Anterior cingulate cortex (tissue), 58 donors: ENCODE measurements at places on chromosomes 13 and 19.

GRCh38 chr13:80250213-80250810 is 90.6 kb downstream of the SPRY2 start:
- DNase-seq, result no peak

DNA sequence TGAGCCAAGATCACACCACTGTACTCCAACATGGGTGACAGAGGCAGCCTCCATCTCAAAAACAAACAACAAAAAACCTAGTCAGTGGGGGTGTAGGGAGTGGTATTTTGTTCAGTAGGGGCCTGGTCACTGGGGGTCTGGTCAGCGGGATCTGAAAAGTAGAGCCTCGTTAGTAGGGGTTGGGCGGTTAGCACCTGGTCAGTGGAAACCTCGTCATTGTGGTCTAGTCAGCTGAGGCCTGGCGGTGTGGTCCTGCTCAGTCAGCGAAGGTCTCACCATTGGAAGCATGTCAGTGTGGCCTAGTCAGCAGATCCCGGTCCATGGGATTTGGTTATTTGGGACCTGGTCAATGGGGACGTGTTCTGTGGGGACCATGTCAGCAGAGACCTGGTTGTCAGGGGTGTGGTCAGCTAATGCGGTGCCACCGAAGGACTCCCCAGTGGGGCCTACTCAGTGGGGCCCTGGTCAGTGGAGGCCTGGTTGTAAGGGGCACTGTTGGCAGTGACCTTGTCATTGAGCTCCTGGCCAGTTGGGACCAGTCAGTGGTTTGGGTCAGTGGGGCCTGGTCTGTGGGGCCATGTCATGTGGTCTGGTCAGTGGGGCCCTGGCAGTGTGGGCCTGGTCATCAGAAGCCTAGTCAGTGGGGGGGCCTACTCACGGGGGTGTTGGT is 63.0 kb upstream of the TPM4 start:
- no peak for DNase-seq

GRCh38 chr13:40635315-40635995 is 31.0 kb downstream of the FOXO1 start:
- no peak for DNase-seq

- DNase-seq, result no peak
Observed at GRCh38 chr13:60501236-60501635, 104.2 kb downstream of the TDRD3 start.

DNA sequence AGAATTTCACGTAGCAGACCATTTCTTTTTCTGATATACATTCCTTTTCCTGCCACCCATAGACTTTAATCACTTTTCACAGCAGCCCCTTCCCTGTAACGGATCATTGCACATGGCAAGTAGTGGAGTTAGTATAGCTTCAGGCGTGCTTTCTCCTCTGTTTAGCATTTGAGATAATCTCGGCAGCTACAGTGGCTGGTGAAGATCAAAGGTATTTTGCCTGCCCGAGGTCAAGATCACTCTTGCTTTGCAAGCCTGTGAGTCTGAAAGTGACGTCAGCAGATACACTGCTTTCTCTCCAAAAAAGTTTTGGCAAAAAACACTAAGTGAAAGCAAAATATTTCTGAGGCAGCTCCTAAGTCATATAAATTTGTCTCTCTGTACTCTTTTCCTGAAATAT is 260.0 kb downstream of the NDFIP2 start:
- DNase-seq, result no peak

- DNase-seq, result no peak
Observed at GRCh38 chr19:41957161-41957837, 1.8 kb downstream of the RABAC1 start.

DNA sequence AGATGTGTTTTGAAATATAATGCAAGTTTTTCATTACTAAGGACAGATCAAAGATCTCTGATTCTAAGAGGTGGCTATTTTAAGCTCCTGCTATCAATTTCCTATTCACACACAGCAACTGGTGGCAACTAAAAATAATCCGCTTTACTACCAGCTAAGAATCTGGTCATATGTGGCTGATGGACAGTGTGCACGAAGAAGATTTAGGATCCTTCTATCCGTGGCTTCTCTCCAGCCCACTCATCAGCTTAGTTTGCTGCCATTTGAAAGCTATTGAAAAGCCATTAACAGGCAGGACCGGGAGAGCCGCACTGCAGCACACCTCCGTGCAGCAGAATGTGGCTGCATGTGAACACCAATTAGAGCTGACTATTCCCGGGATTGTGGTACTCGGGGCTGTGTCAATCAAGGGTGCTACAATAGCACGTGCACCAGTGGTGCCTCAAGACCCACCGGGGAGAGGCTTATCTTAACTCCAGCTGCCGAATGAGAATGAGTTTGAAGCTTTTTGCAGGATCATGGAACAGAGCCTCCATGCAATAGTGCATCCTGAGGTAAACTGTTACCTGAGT is at the start of gene MYO16:
Gene MYO16 (plus strand): TSS at position 431 of the 572 bp plus-strand sequence. CDS start 234 bp downstream, outside the sequence.
- no peak for DNase-seq

DNA sequence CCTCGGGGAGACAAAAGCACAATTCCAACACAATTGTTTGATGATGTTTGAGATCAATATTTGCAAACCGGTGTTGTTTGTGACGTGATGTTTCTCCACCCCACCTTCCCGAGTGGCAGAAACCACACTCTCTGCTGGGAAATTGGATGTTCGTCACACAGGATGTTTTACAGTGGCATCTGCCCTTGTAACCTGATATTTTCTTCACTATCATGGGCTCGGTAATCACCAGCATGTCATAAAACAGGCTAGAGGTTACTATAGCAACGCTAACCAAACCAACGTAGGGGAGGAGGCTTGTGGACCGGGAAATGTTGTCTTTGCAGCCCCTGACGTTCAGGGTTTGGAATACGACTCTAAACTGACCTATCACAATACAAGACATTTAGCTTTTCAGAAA is 454.5 kb downstream of the IRS2 start:
- no peak for DNase-seq

DNA sequence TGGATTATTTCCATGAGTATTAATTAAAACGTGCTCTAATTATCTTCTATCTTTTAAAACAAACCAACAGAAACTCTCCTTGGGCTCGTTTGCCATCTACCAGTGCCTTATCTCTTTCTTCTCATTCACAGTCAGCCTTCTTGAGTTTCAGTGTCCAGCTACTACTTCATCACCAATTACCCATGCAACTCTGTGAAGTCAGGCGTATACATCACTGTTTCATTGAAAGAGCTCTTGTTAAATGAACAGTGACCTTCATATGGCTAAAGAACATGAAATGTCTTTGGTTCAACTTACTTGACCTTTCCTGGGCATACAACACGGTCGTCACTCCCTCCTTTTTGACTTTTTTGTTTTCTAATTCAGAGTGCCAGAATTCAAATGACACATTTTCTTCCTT is 5.2 kb upstream of the IFT88 start:
- DNase-seq, result no peak

DNA sequence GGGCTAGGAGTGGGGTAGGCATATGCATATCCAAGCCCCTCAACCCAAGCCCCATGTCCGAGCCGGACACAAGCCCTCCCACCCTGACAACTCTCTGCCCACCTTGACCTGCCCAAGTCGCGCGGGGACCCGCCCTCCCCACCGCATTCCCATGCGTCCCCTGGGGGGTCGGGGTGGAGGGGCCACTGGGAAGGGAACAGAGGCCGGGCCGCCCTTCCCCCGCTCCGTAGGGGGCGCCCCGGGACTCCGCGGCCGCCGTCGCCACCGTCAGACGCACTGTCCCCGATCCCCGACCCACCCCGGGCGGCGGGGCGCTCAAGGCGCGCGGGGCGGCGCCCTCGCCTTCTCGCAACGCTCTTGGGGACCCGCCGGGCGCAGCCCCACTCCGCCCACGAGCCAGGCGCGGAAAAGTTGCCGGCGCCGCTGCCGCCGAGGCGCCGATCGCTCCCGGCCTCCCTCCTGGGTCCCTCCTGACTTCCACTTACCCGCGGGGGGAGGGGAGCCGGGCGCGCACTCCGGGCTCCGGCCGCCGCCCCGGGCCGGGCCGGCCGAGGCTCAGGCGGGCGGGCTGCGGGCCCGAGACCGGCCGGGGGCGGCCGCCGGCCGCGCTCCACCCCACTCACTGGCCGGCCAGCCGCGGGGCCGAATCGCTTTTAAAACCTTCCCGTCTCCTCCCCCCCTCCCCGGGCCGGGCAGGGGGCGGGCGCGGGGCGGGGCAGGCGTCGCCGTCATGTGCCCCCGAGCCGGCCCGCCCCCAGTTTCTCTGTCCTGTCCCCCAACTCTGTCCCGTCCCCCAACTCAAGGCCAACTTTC is 34.4 kb upstream of the NANOS3 start:
- peak; percentile 15 for DNase-seq

DNA sequence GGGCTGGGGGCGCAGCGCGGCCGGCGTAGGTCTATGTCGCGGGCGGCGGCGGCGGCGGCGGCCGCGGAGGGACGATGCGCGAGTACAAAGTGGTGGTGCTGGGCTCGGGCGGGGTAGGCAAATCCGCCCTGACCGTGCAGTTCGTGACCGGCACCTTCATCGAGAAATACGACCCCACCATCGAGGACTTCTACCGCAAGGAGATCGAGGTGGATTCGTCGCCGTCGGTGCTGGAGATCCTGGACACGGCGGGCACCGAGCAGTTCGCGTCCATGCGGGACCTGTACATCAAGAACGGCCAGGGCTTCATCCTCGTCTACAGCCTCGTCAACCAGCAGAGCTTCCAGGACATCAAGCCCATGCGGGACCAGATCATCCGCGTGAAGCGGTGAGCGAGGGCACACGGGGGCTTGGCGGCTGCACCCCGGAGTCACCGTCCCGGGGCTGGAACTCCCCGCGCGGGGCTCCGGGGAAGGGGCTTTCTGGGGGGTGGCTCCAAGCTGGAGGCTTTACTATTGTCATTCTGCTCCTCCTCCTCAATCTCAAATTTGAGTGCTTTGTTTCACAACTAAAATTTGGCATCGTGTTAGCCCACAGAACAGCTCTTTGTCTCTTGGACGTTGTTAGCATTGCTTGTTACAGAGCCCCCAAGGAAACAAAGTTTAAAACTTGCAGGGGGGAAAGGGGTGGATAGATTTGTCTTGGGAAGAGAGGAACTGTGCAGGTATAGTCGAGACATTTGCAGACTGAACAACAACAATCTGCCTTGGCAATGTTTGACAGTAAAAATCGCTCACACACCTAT is 630 bp downstream of the RAP2A start:
- no peak for DNase-seq
